ENCODE measurements at places on chromosomes 11 and 22.

DNA sequence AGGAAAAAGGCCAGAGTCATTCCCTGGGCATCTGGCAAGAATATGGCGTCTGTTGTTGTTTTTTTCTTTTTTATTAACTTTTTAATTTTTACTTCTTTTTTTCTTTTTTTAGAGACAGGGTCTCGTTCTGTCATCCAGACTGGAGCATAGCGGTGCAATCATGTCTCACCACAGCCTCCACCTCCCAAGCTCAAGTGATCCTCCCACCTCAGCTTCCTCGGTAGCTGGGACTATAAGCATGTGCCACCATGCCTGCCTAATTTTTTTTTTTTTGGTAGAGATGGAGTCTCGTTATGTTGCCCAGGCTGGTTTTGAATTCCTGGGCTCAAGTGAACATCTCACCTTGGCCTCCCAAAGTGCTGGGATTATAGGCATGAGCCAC lies 54.0 kb upstream of the PRDM11 start:
- DNase-seq, result no peak

- DNase-seq, result no peak
Measured at GRCh38 chr22:30046716-30047363, 33.4 kb upstream of the HORMAD2 start.

DNA sequence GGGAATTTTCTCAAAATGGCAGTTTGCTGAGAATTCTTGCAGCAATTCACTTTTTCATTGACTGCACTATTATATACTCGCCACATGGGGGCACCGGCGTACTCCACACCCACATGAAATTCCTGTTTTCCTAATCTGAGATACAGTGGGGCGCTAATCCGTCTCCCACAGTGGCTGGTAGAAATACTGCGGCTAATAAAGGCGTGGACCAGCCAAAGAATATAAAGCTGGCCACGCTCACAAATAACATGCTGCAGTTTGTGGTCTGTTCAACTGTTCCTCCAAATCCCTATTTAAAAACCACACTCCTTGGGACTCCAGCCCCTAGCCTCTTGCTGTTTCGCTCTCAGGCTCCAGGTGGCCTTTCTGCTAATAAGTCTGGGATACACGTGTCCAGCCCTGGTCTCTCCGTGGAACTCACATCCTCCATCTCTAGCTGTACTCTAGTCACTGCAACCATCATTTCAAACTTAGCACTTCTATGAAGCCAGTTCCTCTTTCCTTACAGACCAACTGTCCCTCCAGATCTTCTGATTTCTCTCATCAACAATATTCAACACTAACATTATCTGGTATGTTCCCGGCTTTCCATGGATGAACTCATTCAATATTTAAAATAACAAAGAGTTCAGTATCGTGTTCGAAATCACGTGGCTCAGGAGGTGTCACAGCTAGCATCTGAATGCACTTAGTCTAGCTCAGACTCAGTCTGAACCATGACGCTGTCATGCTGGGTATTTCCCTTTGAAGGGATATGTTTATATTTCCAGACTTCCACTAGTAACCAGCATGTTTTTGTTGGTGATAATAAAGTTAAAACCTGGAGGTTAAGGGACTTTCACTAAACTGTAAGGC lies 22.0 kb downstream of the TBRG1 start:
- DNase-seq, result no peak

- DNase-seq, result peak; percentile 76
Measured at GRCh38 chr11:10379871-10380568, 75.0 kb upstream of the AMPD3 start.

DNA sequence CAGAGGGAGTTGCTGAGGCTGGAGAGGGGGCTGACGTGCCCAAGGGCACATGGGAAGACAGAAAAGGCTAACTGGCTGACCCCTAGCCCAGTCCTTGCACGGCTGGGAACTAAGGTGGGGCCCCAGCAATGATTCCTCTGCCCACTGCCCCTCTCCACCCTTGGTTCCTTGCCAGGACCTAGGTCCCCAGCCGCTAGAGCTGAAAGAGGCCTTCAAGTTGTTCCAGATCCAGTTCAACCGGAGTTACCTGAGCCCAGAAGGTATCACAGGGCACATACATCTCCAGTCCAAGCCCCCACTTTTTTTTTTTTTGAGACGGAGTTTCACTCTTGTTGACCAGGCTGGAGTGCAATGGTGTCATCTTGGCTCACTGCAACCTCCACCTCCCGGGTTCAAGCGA lies 390 bp downstream of the CTSW start:
- DNase-seq, result no peak

DNA sequence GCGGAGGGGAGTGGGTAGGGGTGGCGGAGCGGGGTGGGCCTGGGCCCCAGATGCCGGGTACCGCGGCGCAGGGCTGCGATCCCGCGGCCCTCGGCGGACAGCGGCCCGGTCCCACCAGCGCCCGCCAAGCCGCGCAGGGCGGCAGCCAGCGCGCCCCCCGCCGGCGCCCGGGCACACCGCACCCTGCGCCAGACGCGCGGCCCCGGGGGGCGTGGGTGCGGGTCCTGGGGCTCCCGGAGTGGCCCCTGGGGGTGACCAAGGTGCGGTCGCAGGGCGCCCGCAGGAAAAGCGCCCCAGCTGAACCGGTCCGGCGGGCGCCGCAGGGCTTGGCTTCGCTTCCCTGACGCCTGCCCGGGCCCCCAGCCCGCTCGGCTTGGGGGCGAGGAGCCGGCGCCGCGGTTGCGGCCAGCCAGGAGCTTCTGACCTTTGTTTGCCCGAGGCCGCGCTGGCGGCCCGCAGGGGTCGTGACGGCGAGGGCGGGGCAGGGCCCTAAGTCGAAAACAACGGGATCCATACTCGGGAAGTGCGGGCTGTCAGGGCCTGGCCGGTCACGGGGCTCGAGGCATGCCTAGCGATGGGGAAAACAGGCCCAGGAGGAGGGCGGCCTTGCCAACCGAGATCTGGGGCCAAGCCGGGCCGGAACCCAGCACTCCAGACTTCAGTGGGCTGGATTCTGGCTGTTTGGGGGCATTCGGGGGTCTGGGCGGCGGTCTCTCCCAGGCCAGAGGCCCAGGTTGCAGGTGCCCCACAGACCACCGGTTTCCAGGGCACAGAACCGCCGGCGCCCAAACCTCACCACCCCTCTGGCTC lies 581 bp upstream of the AP5B1 start:
- DNase-seq, result no peak

- DNase-seq, result peak; percentile 10
Measured at GRCh38 chr11:23679041-23679440, 817.8 kb upstream of the LUZP2 start.

GRCh38 chr11:134373591-134374052 lies 38.4 kb downstream of the B3GAT1 start:
- no peak for DNase-seq

DNA sequence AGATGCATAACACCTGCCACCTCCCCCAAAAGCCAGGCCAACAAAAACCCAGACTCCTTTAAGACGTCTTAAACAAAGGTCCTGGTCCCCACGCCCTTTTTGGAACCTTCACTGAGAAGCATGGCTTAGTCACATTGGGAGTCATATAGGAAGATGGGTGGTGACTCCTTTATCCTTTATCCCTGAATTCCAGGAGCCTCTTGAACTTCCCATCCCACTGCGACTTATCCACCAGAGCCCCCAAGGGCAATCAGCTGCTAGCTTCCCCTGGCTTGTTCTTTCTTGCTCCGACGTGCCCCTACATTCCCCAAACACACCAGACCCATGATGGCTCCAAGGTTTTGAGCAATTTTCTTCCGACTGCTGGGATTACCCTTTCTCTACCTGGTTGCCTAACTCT lies 567.0 kb upstream of the CADM1 start:
- no peak for DNase-seq

DNA sequence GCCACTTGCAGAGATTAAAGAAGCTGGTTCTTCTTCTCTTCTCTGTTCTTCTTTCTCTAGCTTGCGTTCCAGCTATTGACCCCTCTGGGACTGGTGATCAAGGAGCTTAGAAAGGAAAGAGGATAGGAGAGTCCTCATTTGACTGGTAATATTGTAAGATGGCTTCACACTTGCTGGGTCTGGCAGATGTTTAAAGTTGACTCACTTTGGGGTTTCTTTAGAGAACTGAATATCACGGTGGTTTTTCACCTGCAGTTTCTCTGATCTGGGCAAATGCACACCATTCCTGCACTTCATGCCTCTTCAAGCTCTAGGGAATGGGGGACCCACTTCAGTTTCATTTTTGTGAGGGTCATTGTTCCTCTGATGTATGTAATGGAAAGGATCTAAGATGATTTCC lies 41.8 kb upstream of the DEUP1 start:
- DNase-seq, result no peak

GRCh38 chr11:77770629-77771028 lies 49.9 kb downstream of the RSF1 start:
- DNase-seq, result no peak

- no peak for DNase-seq
Measured at GRCh38 chr11:78564490-78565467, 9.9 kb downstream of the NARS2 start.

GRCh38 chr11:8290081-8290810 lies 26.6 kb upstream of the LMO1 start:
- DNase-seq, result peak; percentile 37

DNA sequence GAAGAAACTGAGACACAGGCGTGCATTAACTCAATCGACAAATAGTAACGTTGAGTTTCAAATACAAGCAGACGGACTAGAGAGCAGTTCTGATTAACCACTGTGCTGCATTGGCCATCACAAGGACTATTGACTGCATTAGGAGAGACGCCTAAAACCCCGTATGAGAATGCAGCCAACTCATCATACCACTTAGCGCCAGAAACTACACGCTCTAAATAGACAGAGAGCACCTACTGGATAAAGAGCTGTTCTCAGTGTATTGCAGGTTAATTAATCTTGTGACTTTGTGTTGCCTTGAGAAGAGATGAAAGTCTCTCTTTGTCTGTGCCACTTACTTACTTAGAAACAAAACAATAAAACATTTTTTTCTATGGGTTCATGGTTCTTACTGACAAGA lies 484.0 kb downstream of the OPCML start:
- no peak for DNase-seq

DNA sequence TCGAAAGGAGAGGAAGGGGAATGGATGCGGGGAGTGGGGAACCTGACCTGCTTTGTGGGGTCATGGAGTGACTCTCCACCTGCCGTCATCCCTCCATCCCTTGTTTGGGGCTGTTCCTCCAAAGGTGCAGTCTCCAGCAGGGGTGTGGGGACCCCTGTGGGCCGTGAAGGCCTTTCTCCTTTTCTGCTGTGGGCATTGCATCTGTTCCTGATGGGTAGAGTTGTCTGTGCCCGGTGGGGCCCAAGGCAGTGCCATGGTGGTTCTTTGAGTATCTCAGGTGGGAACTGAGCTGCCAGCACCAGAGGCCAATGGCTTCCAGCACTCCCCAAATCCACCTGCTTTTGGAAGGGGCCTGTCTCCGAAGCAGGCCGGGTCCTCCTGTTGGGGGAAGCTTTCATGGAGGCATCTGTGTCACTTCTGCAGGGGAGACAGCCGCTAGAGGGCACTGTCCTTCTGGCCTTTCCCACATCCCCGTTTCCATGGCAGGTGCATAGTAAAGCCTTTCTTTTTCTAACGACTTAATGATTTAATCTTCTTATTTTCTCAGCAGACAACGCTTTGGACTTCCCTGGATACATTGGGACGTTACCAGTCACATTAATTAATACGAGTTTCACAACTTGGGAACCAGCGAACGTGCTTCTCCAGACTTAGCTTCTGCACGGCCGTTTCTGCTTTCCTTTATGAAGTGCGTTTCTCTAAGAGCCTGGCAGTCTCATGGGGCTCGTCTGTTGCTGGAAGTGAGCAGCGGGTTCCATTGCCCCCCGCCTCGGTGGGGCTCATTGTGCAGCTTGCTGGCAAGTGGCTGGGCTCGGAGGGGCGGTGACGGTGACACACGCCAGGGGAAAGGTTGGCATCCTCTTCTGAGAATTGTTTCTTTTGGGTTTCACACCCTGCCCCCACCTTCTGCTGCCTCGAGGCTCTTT lies 57.1 kb downstream of the PARVB start:
- peak; percentile 55 for DNase-seq

DNA sequence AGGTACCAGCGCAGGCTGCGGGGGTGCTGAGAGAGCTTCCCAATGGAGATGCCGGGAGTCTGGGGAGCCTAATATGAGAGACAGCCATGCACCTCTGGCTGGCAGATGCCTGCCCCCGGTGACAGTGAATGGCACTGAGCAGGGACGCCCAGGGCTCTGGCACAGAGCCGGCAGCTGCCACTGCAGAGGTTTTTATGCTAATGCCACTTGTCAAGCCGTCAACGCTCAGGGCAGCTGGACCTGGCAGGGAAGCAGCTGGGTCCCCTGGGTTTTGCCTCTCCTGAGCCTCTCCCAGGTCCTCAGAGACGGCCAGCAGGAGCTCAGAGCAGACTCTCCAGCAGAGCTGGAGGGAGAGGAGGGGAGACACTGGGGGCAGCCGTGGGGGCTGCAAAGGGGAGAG lies 573.6 kb downstream of the BUD13 start:
- peak; percentile 48 for DNase-seq

DNA sequence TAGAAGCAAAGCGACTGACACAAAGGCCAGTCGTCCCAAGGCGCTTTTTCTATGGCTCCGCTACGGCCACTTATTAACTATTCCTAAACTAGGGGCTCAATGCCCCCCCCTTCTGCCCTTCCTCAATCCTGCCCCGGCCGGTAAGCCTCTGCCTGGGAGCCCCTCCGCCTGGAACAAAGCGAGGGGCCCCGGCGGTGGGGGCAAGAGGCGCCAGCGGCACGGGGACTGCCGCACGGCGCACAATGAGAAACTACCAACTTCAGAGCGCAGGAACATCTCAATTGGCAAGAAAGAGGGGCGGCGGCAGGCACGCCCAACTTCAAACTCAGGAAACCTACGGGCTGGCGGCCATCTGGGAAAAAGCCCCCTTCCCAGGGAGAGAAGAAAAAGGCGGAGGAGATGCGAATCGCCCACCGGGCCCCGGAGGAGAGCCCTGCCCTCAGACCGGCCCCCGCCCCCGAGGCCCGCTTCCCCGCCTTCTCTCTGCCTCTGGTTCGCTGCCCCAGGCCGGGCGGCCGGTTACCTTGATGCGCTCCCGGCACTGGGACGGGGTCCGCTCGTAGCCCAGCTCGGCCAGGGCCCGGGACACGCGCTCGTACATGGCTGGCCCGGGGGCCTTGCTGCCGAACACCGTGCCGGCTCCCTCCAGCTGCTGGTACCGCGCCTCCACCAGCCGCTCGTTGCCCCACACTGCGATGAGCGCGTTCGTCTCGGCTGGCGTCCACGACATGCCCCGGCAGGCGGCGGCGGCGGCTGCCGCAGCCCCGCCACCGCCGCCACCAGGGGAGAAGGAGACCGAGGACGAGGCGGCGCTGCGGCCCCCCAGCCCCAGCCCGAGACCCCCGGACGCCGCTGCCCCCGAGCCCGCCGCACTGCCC lies 619 bp downstream of the MSANTD2 start:
- DNase-seq, result no peak

DNA sequence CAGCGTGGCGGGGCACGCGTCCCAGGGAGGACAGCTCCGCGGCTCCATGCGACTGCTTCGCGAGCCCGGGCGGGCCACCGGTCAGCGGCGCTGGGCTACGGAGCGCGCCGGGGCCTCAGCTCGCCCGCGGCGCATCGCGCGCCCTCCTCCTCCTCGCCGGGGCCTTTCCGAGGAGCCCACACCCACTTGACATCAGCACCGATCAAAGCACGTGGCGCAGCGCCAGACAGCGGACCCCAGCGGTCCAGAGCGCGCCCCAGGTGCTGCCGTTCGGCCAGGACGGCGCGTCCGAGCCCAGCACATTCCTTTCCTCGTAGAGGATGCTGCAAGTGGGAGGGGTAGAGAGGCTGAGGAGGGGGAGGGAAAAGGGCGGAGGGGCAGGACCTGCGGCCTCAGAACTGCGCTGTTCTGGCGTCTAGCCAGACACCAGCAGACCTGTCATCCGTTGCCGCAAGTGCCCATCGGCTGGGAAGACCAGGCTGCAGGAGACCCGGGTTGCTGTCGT lies 88.6 kb downstream of the PLEKHA7 start:
- no peak for DNase-seq

- DNase-seq, result peak; percentile 4
Measured at GRCh38 chr22:30705710-30706651, 11.3 kb downstream of the OSBP2 start.
